ENCODE measurements at places on chromosomes 2 and 18. TPM values are rescaled to one million over a fixed set of nuclear protein-coding genes. Genes with fewer than 3 reads are reported as not detected.

DNA sequence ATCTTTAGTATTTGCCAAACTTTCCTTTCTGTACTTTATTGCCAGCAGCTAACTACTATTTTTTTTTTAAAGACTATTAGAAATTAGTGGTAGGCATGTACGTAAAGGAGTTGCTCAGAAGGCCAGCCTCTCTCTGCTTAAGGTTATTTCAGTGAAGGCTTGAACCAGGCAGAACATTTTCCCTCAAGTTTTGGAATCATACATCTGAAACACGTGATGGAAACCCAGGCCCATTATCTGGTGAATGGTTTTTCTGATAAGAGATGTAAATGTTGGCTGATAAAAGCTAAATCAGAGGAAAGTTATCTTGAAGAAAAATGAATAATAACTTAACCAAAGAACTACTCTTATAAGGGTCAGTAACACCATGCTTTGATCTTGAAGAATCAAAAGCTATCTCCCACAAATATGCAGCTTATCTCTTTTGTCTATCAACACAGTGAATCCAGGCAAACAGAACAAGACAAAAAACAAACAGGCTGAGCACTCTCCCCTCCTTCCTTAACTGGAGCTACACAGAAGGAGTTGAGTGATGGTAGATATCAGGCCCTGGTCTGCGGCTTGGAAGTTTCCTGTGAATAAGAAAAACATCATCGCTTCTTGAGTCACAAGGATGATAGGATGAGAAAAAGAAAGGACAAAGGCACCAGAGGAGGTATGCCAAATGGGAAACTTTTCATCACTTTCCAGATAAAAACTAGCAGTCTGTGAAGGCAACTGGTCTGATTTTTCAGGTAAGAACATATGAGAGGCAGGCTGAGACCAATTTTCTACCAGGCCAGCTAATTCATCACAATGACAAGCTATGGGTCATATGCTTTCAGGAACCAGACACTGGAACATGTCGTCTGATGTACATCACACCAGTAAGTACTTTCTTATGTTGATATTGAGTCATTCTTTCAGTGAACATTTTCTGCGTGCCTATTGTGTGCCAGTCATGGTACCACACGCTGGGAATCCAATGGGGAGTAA lies 88.4 kb upstream of the STK17B start:
- peaks cover 68% of the 10 kb centered on the region for H3K4me1 ChIP-seq
- peak overlapping the region; percentile 91 for H3K27ac ChIP-seq
- H3K4me3 ChIP-seq = peak overlapping the region; percentile 77
- H3K27me3 ChIP-seq = no peaks in the 10 kb centered on the region
- H3K36me3 ChIP-seq = peaks cover 28% of the 10 kb centered on the region

The SH3RF3 gene
- 0.23 TPM for total RNA-seq

- H3K36me3 ChIP-seq = no peaks in the 10 kb centered on the region
- no peak for DNase-seq
- no peak overlapping the region for H3K4me3 ChIP-seq
- H3K4me1 ChIP-seq = no peaks in the 10 kb centered on the region
- no peak overlapping the region for H3K27ac ChIP-seq
- no peaks in the 10 kb centered on the region for H3K27me3 ChIP-seq
These were observed 78.0 kb downstream of the KCNF1 start for GRCh38 chr2:10989782-10990181.

The IL37 gene
- 0.33 TPM for total RNA-seq

The ATP6V1B1 gene
- total RNA-seq = not detected

The MCFD2 gene
- total RNA-seq = 48.4 TPM

- H3K4me1 ChIP-seq = no peaks in the 10 kb centered on the region
- H3K27me3 ChIP-seq = peaks cover 2% of the 10 kb centered on the region
These were observed 27.3 kb downstream of the CCDC141 start for GRCh38 chr2:179022685-179023084.

The IGFBP2 gene
- 0.83 TPM for total RNA-seq

- H3K27ac ChIP-seq = no peak overlapping the region
- H3K36me3 ChIP-seq = no peaks in the 10 kb centered on the region
- no peaks in the 10 kb centered on the region for H3K4me1 ChIP-seq
These were observed 166.1 kb downstream of the CLIP4 start for GRCh38 chr2:29281086-29281915.

The ALPP gene
- not detected for total RNA-seq

The SLC9A4 gene
- 0.10 TPM for total RNA-seq

The SLC14A1 gene
- total RNA-seq = 2.7 TPM

The SPP2 gene
- not detected for total RNA-seq

- peak overlapping the region; percentile 99 for H3K27ac ChIP-seq
- no peak for DNase-seq
- H3K27me3 ChIP-seq = no peaks in the 10 kb centered on the region
- peak overlapping the region; percentile 95 for H3K4me3 ChIP-seq
These were observed 846 bp upstream of the FKBP7 start for GRCh38 chr2:178479275-178479616.

- H3K4me3 ChIP-seq = no peak overlapping the region
- no peak for DNase-seq
- H3K4me1 ChIP-seq = peaks cover 4% of the 10 kb centered on the region
- H3K27ac ChIP-seq = no peak overlapping the region
- no peaks in the 10 kb centered on the region for H3K27me3 ChIP-seq
- H3K36me3 ChIP-seq = peaks cover 11% of the 10 kb centered on the region
These were observed 68.6 kb downstream of the METTL8 start for GRCh38 chr2:171365232-171365631.

DNA sequence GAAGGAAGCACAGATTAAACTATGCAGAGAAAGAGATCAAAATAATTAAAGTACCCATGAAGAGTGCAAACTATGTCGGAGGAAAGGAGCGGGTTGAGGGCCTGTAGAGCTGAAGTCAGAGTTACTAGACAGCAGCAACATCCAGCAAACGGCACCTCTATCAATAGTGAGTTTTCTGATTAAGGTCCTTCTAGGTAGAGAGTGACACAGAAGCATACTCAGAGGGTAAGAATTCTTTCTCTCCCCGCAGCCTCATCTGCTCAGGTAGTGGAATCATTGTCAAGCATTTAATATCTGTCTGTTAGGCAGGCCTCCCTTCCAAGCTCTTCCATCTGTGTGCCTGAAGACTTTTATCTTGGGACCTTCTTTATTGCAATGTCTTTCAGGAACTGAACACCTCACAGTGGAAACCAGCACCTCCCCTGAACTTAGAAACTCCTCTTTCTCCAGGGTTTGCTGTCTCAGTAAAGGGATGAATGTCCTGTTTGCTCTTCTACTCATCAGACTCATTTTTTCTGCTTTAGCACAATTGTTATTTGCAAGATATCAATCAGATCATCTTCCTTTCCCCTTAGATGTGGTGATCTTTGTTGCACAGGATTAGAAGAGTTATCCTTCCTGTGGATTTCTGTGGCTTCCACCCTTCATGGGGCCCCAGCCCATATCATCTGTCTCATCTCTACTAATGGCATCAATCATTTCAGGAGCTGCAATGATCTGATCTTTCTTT lies 28.8 kb downstream of the SP140 start:
- peaks cover 12% of the 10 kb centered on the region for H3K4me1 ChIP-seq
- no peak overlapping the region for H3K4me3 ChIP-seq
- no peak overlapping the region for H3K27ac ChIP-seq
- H3K36me3 ChIP-seq = peaks cover 27% of the 10 kb centered on the region
- H3K27me3 ChIP-seq = no peaks in the 10 kb centered on the region
- DNase-seq = peak; percentile 45

DNA sequence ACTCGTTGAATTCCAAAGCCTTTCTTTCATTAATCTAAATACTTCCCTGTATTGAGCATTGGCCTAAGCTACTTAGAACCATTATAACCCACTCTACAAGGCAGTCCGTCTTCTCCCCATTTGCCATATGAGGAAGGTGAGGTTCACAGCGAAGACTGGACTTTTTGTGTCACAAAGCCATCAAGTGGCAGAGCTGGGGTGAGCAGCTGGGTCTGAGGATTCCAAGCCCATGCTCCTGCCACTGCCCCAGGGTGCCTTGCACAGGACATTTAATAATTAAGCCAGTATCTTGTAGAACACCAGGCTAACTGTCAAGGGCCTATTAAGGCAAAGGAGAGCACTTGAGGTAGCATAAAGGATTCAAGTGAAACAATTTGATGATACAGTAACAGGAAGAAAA lies 68.8 kb upstream of the ZNF397 start:
- H3K36me3 ChIP-seq = no peaks in the 10 kb centered on the region
- no peak for DNase-seq
- no peak overlapping the region for H3K4me3 ChIP-seq
- peaks cover 2% of the 10 kb centered on the region for H3K4me1 ChIP-seq
- no peak overlapping the region for H3K27ac ChIP-seq

DNA sequence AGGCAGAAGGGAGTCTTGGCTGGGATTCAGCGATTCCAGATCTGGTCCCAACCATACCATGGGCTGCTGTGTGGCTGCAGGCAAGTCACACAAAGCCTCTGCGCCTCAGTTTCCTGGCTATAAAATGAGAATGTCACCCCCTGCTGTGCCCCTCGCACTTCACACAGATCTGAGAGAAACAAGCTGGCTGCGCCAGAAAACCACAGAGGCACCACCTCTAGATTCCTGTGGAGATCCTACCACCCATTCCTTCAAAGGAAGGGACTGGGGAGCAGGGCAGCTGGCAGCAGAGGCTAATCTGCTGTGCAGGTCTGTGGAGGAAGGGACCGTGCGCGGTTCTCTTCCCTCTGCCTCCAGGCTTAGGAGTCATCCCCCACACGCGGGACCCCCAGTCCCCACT lies 19.8 kb downstream of the NEURL3 start:
- H3K4me1 ChIP-seq = peaks cover 47% of the 10 kb centered on the region
- peak overlapping the region; percentile 86 for H3K4me3 ChIP-seq
- peaks cover 19% of the 10 kb centered on the region for H3K36me3 ChIP-seq
- peaks cover 6% of the 10 kb centered on the region for H3K27me3 ChIP-seq

DNA sequence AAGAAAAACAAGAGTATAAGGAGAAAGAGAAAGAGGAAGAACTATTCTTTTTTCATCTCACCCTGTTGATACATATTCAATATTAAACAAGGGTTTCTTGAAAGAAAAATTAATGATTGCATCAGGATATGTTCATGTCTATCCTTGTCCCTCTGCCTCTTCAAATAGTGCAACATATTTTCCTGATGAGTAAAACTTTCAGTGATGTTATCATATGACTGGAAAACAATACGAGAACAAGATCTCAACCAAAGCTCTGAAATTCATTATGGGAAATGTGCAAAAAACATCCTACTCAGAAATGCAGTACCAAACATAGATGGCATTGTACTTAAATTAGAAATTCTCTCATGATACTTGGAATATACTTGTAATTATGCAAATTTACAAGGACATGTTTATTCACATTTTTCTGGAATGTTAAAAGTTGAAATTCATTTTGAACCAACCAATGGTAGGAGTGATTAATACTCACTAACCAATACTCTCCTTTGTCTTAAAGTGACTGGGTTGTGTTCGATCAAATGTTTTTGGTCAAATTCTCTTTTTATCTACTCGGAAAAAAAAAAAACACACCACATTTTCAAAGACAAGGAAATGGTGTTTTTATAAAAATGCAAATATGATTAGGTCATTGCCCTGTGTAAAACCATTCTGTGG lies 148.9 kb upstream of the GULP1 start:
- DNase-seq = no peak
- H3K27ac ChIP-seq = no peak overlapping the region
- H3K27me3 ChIP-seq = no peaks in the 10 kb centered on the region
- H3K4me3 ChIP-seq = no peak overlapping the region
- H3K4me1 ChIP-seq = no peaks in the 10 kb centered on the region

- H3K4me1 ChIP-seq = no peaks in the 10 kb centered on the region
- no peak overlapping the region for H3K4me3 ChIP-seq
- H3K36me3 ChIP-seq = no peaks in the 10 kb centered on the region
- no peak for DNase-seq
- no peaks in the 10 kb centered on the region for H3K27me3 ChIP-seq
These were observed 548.2 kb downstream of the CBLN2 start for GRCh38 chr18:71995904-71996465.
